ENCODE measurements at places on chromosomes 12 and 14.

DNA sequence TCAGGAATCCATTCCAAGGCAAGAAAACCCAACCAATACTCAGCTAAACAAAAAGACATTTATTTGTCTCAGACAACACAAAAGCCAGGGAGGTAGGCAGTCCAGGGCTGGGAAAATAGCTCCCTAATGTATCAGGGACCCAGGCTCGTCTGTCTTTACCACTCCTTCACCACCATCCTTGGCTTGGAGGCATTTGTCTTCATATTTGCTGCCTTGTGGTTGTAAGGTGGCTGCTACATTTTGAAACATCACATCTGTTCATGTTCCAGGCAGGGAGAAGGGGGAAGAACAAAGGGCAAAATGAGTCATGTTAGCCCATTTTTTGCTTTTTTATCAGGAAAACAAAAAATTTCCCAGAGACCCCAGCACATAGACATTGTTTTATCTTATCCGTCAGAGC is 44.8 kb upstream of the PCED1B start:
- DNase-seq: no peak

- no peak for DNase-seq
Observed at GRCh38 chr12:41932470-41932991, 212.1 kb downstream of the GXYLT1 start.

GRCh38 chr12:122460641-122461040 is 38.2 kb upstream of the CLIP1 start:
- DNase-seq: no peak

DNA sequence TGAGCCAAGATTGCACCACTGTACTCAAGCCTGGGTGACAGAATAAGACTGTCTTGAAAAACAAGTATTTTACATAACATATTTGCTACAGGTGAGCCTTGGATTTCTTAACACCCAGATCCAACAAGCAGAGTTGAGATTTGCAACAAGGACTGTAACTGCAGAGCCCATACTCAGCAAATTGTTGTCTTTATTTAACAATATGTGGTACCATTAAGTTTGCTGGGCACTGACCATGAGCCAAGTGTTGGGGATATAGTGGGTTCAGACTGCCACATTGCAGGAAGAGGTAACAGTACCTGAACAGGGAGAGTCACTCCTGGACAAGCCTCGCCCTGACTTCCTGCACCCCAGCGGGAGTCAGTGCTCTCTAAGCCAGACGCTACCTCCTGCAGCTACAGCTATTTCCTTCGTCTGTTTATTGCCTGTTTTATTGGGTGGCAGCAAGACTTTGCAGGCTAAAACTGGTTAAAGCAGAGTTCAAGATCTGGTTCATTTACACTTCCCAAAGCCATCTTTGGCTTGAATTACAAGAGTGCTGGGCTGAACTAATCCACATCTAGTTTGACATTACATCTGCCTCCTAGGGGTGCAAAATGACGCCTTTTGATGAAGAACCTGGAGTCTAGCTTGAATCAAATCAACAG is 12.5 kb downstream of the AHSA1 start:
- no peak for DNase-seq

DNA sequence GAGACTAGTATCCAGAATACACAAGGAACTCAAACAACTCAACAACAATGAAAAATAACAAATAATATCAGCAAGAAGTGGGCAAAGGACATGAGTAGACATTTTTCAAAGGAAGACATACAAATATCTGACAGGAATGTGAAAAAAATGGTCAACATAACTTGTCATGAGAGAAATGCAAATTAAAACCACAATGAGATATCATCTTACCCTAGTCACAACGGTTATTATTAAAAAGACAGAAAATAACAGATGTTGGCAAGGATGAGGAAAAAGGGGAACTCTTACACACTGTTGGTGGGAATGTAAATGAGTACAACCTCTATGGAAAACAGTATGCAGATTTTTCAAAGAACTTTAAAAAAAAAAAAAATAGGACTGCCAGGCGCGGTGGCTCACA is 20.4 kb downstream of the VWF start:
- DNase-seq: no peak

DNA sequence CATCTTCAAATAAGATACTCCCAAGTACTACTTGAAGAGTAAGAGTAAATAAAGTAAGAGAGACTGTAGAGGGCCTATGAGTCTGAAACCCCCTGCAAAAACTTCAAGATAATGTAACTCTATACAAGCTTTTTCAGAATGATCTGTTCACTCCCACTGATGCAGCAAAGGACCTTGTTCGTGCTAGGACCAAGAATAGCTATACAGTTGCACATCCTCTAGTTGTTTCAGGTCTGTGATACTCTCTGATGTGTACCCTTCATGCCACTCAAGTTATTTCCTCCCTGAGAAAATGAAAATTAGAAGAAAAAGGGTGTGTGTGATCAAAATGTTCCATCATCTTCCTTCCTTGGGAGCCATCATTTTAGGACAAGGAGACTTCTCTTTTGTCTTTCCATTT is 204.4 kb downstream of the ALX1 start:
- DNase-seq: no peak

- no peak for DNase-seq
Observed at GRCh38 chr12:80032946-80033345, 66.4 kb upstream of the OTOGL start.

GRCh38 chr12:132540436-132540835 is 50.5 kb downstream of the FBRSL1 start:
- DNase-seq: no peak

DNA sequence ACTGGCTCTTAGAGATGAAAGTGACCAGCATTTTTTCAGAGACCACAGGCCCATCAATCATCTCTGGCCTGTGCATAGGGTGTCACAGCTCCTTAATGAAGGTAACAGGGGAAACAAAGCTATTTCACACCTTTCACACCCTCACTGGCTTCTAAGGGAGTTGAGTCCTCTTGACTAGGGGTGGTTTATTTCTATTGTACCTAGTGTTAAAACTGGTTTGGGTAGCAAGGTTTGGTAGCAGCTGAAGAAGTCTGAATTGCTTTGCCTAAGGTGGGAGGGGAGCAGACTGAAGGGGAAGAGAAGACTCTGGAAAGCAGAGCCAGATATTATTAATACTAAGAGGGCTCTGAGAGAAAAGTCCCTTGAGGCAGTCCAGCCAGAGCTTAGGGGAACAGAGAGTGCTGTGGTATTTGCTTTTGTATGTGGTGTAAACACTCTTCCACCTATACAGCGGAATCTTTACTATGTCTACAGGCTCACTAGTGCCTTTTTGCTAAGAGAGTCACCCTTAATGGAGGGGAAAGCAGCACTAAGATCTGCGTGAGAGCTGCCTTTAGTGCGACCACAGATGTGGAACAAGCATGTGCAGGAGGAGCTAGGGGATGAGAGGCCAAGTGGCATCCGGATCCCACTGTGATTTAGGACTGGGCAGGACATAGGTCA is 95.8 kb downstream of the STXBP6 start:
- DNase-seq: no peak

- DNase-seq: no peak
Observed at GRCh38 chr12:109157986-109158385, 41.6 kb downstream of the ACACB start.

- no peak for DNase-seq
Observed at GRCh38 chr12:31989571-31990362, 30.6 kb downstream of the RESF1 start.

DNA sequence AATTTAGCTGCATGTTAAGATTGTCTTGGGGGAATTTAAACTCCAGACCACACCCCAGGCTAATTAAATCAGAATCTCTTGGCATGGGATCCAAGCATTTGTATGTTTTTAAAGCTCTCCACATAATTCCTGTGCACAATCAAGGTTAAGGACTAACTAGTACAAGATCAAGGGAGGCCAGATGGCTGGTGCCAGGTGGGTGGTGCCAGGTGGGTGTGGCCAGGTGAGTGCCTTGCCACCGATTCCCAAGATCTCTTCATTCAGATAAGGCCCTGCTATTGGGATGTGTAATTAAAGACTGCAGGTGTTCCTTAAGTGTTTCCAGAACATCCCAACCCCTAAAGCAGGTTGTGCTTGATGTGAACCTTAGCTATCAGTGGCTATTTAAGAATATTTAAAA is 75.1 kb downstream of the NRXN3 start:
- DNase-seq: no peak
